Fibroblast of villous mesenchyme (primary cell): ENCODE measurements at places on chromosomes 5 and 9. TPM values are rescaled to one million over a fixed set of nuclear protein-coding genes. Genes with fewer than 3 reads are reported as not detected.

Gene MARCOL
- total RNA-seq = not detected in 2 replicates

Gene DEPDC1B
- 5.2 and 8.6 TPM in 2 replicates for total RNA-seq

Gene POU5F2
- total RNA-seq = 1.3 and 2.2 TPM in 2 replicates

DNA sequence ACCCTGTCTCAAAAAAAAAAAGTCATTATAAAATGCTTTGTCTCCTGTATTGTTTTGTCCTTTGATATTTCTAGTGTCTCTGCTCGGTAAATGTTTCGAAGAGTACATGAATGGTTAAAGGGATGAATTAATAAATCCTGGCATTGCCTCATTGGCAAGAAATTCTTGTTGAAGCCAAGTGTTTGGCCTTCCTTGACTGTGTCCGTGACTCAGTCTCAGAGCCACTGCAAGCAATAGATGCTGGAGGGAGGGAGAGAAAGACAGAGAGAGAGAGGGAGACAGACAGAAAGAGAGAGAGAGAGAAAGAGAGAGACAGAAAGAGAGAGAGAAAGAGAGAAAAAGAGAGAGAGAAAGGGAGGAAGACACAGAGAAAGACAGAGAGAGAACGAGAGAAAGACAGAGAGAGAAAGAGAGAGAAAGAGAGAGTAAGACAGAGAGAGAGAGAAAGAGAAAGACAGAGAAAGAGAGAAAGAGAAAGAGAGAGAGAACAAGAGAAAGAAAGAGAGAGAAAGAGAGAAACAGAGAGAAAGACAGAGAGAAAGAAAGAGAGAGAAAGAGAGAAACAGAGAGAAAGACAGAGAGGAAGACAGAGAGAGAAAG, 72.5 kb upstream of the RXRA start:
- DNase-seq = no peak

GRCh38 chr5:148857474-148857873, 31.1 kb downstream of the ADRB2 start:
- DNase-seq = no peak

- DNase-seq = no peak
Measured at GRCh38 chr5:102796498-102796897, 41.4 kb downstream of the PAM start.

- peak; percentile 41 for DNase-seq
Measured at GRCh38 chr9:16484744-16485143, 385.7 kb downstream of the BNC2 start.

DNA sequence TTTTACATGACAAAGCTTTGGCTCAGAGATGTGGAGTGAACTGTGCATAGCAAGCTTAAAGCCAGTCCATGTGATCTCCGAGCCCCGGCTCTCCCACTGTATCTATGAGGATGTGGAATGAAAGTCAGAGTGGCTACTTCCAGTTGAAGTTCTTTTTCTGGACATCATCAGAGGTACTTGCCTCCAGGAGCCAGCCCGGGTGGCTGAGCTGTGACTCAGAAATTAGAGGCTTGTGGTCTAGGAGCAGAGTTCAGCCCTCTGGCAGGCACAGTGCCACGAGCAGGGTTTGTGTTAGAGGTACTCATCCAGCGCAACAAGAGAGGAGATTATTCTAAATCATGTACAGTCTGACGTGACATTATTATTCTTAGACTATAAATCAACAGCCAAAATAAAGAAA, 322.5 kb downstream of the CDK5RAP2 start:
- DNase-seq = no peak
